ENCODE measurements at places on chromosomes 16 and 17.

GRCh38 chr16:23182679-23183542 lies at the start of gene SCNN1G:
TSS of gene SCNN1G (plus strand) at chr16:23182745. CDS start at chr16:23186272, 3,527 bp downstream.
- no peak for DNase-seq

DNA sequence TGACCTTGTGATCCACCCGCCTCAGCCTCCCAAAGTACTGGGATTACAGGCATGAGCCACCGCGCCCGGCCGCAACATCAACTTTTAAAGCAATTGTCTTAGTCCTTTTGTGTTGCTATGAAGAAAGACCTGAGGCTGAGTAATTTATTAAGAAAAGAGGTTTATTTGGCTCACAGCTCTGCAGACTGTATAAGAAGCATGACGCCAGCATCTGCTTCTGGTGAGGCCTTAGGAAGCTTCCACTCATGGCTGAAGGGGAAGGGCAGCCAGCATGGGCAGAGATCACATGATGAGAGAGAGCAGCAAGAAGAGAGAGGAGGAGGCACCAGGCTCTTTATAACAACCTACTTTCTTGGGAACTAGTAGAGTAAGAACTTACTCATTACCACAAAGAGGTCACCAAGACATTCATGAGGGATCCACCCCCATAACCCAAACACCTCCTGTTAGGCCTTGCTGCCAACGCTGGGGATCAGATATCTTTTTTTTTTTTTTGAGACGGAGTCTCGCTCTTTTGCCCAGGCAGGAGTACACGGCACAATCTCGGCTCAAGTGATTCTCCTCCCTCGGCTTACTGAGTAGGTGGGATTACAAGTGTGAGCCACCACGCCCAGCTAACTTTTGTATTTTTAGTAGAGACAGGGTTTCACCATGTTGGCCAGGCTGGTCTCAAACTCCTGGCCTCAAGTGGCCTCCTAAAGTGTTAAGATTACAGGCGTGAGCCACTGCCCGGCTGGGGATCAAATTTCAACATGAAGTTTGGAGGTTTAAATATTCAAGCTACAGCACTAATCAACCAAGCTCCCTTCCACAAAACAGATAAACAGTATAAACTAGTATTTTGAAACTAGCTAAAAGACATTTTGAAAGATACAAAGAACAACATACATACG lies 21.4 kb upstream of the GPT2 start:
- no peak for DNase-seq

DNA sequence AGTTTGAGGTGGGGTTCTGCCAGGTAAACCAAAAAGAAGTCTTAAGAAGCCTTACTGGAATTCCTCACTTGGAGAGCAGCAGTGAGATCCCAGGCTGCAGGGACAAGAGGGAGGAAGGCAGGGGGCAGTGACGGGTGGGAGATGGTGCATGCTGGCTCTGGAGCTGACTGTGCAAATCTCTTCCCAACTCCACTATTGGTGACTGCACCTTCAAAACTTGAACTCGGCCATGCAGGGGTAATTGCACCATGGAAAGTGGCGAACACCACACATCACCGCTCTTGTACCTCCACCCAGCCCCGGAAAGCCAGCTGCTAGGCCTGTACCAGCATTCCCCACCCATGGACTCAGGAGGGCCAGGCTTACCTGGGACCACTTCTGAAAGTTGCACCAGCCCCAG lies 51.4 kb upstream of the CDR2 start:
- DNase-seq, result no peak

- DNase-seq, result no peak
These were observed 16.8 kb downstream of the PIRT start for GRCh38 chr17:10821054-10821453.

GRCh38 chr16:62909597-62909996 lies 873.4 kb upstream of the CDH8 start:
- DNase-seq, result no peak

DNA sequence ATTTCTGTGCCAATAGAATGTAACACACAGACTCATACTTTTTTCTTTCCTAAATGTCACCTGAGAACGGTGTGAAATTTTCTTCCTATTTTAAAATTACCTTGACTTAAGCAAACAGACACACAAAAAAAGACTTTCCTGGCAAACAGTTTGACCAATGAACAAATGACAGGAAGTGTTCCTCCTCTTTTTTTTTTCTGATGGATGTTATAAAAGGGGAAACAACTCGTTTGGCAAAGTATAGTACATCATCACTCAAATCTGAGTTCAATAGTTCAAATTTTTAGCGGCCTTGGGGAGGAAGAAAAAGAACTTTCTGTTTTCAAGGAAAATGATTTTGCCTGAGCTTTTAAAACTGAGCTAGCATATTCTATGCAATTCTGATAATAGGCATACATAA lies 19.8 kb downstream of the HS3ST3A1 start:
- DNase-seq, result no peak

GRCh38 chr16:84851192-84852127 lies 31.7 kb downstream of the CRISPLD2 start:
- peak; percentile 49 for DNase-seq

DNA sequence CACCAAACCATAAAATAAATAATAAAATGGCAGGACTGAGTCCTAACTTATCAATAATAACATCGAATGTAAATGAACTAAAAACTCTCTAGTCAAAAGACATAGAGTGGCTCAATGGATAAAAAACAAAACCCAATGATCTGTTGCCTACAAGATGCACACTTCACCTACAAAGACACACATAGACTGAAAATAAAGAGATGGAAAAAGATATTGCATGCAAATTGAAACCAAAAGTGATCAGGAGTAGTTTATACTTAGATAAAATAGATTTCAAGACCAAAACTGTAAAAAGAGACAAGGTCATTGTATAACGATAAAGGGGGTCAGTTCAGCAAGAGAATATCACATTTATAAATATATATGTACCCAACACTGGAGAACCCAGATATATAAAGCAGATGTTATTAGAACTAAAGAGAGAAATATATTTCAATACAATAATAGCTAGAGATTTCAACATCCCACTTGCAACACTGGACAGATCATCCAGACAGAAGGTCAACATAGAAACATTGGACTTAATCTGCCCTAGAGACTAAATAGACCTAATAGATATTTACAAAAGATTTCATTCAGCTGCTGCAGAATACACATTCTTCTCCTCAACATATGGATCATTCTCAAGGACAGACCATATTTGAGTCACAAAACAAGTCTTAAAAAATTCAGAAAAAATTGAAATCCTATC lies 29.8 kb downstream of the SLC47A2 start:
- DNase-seq, result no peak

DNA sequence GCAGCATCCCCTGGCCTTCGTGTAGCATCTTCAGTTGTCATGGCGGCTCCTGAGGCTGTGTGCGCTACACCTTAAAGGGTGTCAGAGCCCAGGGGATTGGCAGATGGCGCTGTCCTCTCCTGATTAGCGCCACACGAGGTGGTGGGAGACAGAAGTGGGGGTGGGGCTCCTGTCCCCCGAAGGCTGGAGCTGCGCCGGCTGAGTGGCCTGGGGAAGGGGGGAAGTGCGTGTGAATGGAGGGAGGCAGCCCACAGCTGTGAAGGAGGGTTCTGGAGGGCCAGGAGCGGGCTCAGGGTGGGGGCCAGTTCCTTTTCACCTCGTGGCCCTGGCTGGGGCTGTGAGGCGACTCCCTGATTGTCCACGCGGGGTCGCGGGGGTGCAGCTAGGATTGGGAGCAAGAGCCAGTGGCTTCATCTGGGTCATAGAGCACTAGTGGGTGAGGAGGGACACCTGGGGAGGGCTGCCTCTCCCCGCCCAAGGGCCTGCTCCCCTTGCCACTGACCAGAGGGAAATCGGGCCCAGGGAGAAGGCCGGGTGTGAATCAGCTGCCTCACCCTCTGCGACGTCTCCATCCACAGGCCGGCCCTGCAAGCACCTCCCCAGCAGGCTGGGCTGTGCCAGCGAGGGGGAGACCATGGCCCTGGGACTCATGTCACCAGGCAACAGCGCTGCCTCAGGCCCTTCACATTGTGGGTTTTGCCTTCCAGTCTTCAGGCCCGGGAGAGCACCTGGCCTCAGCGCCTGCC lies 14.1 kb downstream of the BAHCC1 start:
- no peak for DNase-seq

GRCh38 chr17:27338536-27338985 lies 44.6 kb downstream of the WSB1 start:
- no peak for DNase-seq

DNA sequence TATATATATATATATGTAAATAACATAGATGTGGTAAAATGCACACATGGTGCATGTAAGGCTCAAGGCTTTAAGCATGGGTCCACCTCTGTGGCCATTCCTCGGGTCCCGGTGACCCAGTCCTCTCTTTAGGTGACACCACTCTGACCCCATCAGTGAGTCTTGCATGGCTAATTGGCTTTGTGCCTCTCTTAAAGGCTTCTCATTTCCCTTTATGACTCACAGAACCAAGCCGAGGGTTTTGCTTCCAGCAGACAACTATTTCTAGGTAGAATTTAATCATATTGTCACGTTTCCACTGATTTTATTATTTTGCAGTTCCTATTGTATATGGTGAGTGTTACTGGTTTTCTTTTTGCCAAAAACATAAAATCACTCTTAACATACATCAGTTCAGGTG lies 59.7 kb downstream of the PLCG2 start:
- DNase-seq, result no peak

GRCh38 chr16:1950559-1950958 lies 3.9 kb downstream of the RPL3L start:
- DNase-seq, result no peak

GRCh38 chr17:1785930-1786329 lies 24.1 kb downstream of the SERPINF1 start:
- no peak for DNase-seq

GRCh38 chr17:30380643-30381339 lies 2.1 kb downstream of the CPD start:
- DNase-seq, result no peak

- no peak for DNase-seq
These were observed 575.5 kb upstream of the C16orf82 start for GRCh38 chr16:26491101-26491670.

- DNase-seq, result peak; percentile 42
These were observed 6.4 kb downstream of the FCSK start for GRCh38 chr16:70460737-70461261.

DNA sequence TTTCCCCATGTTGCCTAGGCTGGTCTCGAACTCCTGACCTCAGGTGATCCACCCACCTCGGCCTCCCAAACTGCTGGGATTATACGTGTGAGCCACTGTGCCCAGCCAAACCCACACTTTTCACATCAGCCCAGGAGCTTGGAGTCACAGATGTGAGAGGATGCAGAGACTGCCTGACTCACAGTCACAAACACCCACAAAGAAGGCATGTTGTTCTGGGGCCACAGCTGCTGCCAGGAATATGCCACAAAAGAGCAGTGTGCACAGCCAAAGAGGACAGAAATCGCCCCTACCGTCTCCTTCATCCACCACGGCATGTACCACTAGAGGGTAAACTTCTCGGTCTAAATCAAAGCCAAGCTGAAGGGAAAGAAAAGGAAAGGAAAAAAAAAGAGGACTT lies 25.1 kb upstream of the FOXJ1 start:
- DNase-seq, result no peak

- no peak for DNase-seq
These were observed 133.3 kb downstream of the PARN start for GRCh38 chr16:14496786-14497185.

GRCh38 chr16:12009462-12009861 lies 32.9 kb downstream of the SNX29 start:
- DNase-seq, result no peak

DNA sequence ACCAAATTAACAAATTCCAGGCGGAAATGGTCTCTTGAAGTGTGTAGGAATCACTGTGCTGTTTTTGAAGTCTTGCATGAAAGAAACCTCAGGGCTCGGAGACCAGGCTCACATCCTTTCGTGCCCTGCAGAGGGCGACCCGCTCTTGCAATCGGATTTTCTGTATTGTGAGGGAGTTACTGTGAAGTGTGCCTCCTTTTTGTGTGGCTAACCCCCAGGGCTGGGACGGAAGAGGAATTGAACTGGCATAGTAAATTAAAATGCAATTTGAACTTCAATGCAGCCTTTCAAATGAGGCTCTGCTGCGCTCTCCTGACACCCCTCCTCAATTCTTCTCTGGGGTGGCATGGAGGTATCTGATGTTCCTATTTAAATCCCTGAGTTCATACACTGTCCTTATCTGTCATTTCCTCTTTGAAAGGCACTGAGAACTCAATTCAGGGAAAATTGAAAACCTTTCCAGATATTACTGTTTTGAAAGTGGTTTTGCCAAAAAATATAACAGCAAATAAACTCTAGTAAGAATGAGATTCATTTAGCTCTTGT lies 51.5 kb upstream of the MGAT5B start:
- DNase-seq, result peak; percentile 68

DNA sequence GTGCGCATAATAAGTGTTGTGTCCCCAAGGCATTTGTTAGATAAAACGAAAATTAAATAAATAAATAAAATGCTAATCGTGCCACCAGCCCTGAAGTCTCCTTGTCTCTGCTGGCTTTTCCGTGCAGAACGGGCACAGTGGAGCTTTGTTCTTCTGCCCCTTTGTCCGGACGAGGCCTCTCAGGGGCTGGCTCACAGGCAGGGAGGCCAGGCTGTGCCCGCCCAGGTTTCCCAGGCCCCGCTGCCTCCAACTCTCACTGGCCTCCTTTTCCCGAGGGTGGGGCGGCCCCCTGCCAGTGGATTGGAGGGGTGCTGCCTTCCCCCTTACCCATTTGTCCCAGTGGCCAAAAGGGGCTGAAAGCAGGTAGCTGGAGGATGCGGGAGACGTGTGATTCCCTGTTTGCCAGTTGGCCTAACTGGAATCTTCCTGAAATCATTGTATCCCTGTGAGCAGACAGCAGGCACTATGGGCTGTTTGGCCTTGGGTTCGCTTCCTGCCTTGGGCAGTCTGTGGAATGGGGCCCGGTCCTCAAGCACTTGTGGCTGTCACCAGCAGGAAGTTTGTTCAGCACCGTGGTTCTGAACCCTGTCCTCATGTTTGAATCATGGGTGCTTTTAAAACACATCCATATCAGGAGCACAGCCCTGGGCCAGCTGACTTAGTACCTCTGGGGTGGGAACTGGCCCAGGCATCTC lies 64.4 kb downstream of the KSR1 start:
- DNase-seq, result no peak

DNA sequence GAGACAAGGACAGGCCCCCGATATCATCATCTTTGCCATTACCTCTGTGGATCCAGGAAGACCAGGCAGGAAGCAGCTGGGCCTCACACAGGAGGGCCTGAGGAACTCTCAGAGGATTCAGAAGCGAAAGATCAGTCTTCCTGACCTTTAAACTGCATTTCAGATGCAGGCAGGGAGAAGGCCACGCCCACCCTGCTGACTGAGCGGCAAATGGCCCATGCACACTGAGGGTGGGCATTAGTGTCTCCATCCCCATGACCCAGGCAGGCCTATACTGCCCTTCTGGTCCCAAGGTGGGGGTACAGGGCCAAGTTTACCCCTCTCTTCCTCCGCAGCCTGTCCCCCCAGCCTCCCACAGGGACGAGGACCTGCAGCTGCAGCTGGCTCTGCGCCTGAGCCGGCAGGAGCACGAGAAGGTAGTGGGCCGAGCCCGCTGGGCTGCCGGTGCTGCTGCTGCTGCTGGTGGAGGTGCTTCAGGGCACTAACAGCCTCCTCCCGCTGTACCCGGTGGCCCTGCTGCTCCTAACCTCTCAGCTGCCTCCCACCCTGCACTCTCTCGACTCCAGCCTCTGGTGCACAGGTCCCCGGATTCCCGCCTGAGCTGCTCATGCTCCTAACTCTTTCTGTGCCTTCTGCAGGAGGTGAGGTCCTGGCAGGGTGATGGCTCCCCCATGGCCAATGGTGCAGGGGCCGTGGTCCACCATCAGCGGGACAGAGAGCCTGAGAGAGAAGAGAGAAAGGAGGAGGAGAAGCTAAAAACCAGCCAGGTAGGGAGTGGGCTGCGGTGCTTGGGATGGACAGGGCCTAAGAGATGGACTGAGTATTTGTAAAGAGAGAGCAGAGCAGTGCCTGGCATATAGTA lies 6.2 kb downstream of the EPN3 start:
- DNase-seq, result no peak

- DNase-seq, result peak; percentile 50
These were observed 3.6 kb upstream of the KDM8 start for GRCh38 chr16:27199736-27200135.

Data from AG08395 (cell line).